ENCODE measurements at places on chromosomes 4 and X.

GRCh38 chr4:150886597-150886996 lies 128.5 kb downstream of the LRBA start:
- DNase-seq = no peak

GRCh38 chr4:174592256-174592984 lies 70.1 kb upstream of the HPGD start:
- no peak for DNase-seq

DNA sequence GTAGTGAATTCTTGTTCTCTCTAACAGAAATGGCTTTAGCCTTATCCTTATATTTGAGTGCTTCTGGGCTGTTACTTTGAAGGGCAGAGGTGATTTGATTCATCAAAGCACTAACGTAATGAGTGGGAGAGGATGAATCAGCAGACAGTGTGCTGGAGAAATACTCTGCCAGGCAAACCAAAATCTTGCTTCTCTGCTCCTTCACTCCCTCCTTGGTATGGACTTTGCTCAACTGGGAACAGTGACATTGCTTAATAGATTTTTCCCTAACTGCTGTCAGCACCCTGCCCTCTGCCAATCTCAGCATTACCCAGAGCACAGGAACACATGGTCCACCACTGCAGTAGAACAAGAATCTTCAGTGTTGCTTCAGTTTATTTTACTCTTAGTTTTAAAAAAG lies 56.0 kb downstream of the PDLIM5 start:
- no peak for DNase-seq

- no peak for DNase-seq
Measured at GRCh38 chrX:120668357-120668756, 38.5 kb upstream of the C1GALT1C1 start.

DNA sequence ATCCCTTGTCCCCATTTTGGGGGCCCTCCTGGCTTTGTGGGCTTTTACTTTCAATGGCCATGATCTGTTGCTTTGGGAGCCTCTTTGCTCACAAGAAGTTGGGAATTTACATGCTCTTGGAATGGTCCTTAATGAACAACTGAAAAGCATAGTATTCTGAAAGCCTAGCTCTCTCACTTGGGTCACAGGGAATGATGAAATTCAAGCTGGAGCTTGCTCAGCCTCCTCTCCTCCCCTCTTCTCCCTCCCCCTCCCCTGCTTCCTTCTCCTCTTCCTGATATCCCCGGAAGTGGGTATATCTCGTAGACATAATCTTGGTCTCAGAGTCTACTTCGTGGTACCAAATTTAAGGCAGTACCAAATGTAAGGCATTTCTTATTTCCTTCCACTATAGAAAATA lies 400.6 kb upstream of the NR3C2 start:
- DNase-seq = no peak

- no peak for DNase-seq
Measured at GRCh38 chr4:184732126-184732525, 1.8 kb downstream of the CENPU start.

DNA sequence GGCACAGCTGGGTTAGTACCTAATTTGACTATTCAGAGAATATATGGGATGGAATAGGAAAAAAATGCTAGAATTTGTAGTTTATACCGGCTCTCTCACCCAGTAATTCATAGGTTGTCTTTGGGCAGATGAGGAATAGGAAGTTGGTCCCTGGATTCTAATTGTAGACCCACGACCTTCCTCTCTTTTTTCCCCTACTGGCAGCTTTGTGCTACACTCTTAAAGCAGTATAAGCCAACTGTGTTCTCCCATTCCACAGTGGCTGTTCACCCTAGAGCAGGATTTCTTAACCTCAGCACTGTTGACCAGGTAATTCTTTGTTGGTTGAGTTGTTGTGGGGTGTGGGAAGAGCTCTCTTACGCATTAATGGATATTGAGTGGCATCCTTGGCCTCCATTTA lies 92.9 kb downstream of the FNIP2 start:
- no peak for DNase-seq

DNA sequence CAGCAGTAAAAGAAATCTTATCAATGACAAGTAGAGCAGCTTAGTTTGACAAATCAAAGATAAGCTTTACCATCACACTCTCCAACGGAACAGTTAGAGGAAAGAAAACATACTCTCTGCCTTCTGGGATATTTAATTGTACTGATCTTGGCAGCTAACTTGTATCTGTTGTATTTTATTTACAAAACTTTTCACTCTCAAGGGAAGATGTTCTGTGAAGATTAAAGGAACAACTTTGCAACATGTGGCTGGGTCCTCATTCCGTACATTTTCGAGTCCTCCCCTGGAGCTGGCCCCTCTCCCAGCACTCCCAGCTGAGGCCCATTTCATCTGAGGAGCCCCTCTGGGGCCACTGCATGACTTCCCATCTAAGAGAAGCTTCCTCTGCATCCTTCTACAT lies 74.4 kb downstream of the RPS3A start:
- peak; percentile 45 for DNase-seq

- peak; percentile 74 for DNase-seq
Measured at GRCh38 chr4:26410385-26411293, 79.6 kb downstream of the CCKAR start.

DNA sequence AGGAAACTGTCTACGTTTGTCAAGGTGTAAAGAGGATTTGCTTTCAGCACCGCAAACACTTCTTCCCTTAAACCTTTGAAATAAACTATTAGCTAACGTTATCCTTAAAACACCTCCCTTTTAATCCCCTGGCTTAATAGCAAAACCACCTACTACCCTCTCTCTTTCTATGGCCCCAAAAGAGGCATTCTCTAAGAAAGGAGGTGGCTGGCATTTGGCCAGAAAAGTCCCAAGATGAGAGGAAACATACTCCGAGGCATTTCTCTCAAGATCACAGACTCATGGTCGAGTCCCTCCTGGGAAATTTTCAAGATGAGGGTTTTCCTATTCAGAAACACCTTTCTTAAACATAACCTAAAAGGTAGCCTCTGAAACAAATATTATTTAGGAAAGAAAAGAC lies 60.6 kb upstream of the VCX3B start:
- no peak for DNase-seq

DNA sequence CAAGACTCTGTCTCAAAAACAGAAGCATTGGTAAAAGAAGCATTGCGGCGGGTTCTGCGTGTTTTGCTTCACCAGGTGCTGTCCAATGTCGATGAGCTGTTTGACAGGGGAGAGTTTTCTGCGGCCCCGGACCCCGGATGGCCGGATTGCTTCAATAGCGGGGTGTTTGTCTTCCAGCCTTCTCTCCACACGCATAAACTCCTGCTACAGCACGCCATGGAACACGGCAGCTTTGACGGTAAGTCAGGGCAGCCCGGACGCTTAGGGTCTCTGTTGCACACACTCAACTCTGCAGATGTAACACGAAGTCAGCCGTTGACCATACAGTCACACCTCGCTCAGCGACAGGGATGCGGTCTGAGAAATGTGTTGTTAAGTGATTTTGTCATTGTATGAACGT lies 26.2 kb downstream of the GYG2 start:
- DNase-seq = no peak

DNA sequence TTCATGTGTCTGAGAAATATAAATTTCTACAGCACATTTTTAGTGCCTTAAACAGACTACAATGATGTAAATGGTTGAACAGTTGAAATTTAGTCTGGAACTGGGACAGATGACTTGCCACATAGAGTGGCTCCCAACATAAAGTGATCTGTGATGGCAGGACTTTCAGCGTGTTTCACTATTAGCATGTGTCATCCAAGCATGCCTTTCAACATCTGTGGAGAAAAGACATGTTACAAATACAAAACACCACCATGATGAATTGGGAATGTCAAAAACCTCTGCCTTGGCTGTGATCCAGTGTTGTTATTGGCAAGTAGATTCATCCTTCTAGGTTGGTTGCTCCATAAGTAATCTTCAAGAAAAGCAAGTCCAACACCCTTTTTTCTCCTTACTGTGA lies 348.7 kb downstream of the MAPK10 start:
- no peak for DNase-seq

GRCh38 chrX:150848914-150849365 lies 49.5 kb downstream of the CD99L2 start:
- DNase-seq = no peak

- no peak for DNase-seq
Measured at GRCh38 chr4:67152976-67153375, 392.3 kb downstream of the CENPC start.

DNA sequence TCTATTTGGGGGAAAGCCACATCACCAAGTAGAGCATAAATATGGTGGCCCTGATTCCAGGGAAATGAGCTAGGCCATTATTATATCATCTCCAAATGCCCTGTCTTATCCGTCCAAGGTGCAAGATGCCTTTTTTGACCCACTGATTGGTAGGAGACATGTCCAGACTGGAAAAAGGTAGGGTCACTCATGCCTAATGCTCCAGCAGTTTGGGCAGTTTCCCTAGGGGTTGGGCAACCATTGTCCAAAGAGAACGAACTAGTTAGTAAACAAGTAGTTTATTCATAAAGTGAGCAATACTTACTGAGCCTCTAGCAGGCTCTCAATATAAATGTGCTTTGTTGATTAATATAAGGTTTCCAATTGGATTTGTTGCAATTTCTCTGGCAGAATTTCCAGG lies 6.2 kb downstream of the FHDC1 start:
- no peak for DNase-seq

DNA sequence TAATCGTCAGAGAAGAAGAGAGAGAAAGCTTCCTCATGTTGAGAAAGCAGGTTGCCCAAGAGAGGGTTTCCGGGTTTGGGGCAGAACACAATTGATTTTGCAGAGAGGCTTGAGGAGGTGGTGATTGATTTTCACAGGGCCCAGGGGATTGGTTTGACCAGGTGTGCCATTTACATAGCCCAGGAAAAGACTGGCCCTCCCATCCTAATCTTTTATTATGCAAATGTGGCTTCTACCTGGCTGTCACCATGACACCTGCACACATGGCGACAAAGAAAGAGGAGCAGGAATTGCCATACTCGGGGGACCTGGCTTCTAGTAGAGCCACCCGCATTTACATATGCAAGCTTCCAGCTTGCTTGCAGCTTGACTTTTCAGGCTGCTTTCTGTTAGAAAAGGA lies 405.3 kb downstream of the PPP4R3C start:
- no peak for DNase-seq

- peak; percentile 97 for DNase-seq
Measured at GRCh38 chr4:2934813-2935761, 28.1 kb downstream of the NOP14 start.

- DNase-seq = no peak
Measured at GRCh38 chr4:73850261-73850970, 2.7 kb upstream of the PF4V1 start.

DNA sequence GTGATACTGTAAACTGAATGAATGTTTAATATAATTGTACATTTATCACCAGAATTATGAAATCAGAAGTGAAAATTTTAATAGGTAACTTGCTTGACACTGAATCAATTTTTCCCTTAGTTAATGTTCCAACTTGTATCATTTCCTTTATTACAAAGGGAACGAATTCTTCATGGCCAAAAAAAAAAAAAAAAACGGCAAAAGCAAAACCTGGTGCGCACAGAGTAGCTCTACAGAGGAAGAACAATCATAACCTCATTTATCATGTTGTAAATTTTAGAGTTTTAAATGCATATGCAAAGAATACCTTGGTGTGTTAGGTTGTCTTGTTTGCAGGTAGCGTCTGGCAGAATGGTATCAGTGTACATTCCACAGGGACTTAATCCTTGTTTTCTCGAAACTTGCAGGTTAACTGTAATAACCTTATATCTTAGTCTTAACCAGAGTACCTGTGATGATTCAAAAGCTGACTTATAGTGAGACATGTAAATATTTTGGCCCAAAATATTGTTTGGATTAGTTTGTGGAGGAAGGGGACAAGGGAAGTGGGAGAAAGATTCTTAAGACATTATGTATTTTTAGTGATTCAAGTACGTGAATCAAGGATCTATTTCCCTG lies 70.0 kb downstream of the NPNT start:
- DNase-seq = no peak

- DNase-seq = no peak
Measured at GRCh38 chr4:77777135-77777807, 41.9 kb downstream of the CNOT6L start.

DNA sequence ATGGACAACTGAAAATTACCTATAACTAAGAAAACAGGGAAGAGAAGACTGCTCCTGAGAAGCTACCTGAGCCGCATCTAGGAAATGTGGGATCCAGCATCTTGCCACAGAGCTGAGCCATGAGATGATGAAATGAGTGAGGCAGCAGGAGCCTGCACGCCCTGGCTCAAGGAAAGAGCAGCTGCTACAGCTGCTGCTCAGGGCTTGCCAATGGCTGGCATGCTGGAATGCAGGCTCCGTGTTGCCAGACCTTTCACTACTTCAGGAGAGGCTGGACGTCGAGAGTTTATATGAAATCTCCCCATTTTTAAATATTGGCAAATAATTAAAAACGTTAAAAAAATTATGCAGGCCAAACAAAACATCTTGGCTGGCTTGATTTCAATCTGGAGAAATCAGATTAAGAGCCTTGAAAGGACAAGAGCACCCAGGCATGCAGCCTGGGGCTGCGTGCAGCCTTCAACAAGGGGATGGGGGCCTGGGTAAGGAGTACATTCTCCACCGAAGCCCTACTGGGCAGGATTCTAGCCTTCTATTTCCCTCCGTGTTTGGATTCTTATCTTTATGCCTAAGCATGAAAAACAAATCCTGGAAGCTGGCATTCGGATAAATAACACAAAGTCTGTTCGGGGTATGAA lies 227.6 kb downstream of the NR3C2 start:
- peak; percentile 17 for DNase-seq

DNA sequence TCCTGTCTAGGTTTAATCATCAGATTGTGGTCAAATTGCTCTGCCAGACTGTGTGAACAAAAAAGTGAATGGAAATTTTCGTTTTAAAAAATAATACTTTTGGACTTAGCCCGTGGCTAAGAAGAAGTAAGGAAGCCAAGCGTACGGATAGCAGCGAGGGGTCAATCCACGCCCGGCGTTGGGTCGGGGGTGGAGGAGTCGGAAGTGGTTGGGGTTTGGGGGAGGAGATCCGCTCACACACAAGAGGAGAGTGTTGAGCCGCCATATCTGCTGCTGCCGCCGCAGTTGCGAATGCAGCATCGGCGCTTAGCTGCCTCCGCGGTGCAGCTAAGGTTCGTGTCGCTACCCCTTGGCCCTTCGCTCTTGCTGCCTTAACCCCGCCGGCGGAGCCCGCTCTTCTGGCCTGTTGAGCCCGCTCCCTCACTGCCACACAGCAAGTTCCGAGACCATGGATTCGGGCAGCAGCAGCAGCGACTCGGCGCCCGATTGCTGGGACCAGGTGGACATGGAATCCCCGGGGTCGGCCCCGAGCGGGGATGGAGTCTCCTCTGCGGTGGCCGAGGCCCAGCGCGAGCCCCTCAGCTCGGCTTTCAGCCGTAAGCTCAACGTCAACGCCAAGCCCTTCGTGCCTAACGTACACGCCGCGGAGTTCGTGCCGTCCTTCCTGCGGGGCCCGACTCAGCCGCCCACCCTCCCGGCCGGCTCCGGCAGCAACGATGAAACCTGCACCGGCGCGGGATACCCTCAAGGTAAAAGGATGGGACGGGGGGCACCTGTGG lies at the start of gene GSPT2:
GSPT2 (plus strand) TSS at position 264 of the 779 bp plus-strand sequence; CDS start at position 449, 185 bp downstream.
- DNase-seq = peak; percentile 43

GRCh38 chr4:75142382-75142781 lies 209.5 kb downstream of the PARM1 start:
- DNase-seq = no peak

GRCh38 chrX:72126539-72127140 lies 5.1 kb downstream of the RTL5 start:
- DNase-seq = peak; percentile 82
